ENCODE measurements at places on chromosomes 11 and 22. TPM values are rescaled to one million over a fixed set of nuclear protein-coding genes. Genes with fewer than 3 reads are reported as not detected.

- no peaks in the 10 kb centered on the region for H3K27me3 ChIP-seq
- H3K4me3 ChIP-seq = no peak overlapping the region
- DNase-seq = peak; percentile 70
These were observed 46.1 kb downstream of the RRAS2 start for GRCh38 chr11:14312736-14313438.

Gene TIGD3
- total RNA-seq = 0.29 TPM

DNA sequence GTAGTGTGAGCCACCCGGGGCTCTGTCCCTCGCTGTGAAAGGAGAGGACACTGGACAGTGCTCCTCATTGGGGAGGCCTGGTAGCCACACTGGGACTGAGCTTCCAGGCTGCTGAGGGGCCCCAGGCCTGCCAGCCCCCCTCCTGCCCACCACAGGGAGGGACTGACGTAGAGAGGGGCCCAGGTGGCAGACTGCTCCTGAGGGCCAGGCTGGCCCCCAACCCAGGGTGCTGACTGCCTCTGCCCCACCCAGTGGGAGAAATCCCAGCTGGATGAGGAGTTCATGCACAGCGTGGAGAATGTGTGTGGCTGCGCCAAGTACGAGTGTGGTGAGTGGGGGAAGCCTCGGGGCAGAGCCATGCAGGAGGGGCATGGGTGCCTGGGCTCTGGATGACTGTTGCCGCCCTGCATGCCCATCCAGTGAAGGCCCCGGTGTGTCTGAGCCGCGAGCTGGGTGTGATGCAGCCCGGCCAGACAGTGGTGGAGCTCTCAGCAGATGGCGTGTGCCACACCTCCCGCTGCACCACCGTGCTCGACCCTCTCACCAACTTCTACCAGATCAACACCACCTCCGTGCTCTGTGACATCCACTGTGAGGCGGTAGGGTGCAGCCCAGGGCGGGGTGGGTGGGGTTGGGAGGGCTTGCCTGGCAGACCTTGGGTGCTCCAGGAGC is 78.7 kb upstream of the MYOD1 start:
- H3K27ac ChIP-seq = no peak overlapping the region
- no peaks in the 10 kb centered on the region for H3K27me3 ChIP-seq
- H3K4me3 ChIP-seq = no peak overlapping the region
- DNase-seq = no peak
- no peaks in the 10 kb centered on the region for H3K36me3 ChIP-seq

DNA sequence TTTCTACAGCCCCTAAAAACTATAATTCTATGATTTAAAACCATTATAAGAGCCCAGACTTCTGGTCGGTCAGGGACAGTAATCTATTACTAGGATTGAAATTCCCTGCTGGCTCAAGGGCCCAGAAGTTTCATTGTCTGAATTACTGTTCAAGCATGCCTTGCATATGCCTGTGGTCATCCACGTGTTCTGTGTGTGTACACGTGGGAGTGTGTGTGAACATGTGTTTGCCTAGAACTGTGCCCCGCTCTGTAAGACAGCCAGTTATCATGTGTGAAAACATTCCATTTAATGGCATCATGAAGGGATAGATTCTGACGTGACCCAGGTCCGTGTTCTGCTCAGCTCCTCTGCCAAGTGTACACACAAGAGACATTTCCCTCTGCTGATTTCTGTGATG is 189.3 kb upstream of the NECTIN1 start:
- DNase-seq = no peak
- peaks cover 23% of the 10 kb centered on the region for H3K27me3 ChIP-seq
- no peaks in the 10 kb centered on the region for H3K36me3 ChIP-seq

GRCh38 chr11:105823495-105824033 is 198.5 kb downstream of the MSANTD4 start:
- H3K4me3 ChIP-seq = no peak overlapping the region
- H3K27me3 ChIP-seq = no peaks in the 10 kb centered on the region
- no peaks in the 10 kb centered on the region for H3K4me1 ChIP-seq
- H3K36me3 ChIP-seq = no peaks in the 10 kb centered on the region

DNA sequence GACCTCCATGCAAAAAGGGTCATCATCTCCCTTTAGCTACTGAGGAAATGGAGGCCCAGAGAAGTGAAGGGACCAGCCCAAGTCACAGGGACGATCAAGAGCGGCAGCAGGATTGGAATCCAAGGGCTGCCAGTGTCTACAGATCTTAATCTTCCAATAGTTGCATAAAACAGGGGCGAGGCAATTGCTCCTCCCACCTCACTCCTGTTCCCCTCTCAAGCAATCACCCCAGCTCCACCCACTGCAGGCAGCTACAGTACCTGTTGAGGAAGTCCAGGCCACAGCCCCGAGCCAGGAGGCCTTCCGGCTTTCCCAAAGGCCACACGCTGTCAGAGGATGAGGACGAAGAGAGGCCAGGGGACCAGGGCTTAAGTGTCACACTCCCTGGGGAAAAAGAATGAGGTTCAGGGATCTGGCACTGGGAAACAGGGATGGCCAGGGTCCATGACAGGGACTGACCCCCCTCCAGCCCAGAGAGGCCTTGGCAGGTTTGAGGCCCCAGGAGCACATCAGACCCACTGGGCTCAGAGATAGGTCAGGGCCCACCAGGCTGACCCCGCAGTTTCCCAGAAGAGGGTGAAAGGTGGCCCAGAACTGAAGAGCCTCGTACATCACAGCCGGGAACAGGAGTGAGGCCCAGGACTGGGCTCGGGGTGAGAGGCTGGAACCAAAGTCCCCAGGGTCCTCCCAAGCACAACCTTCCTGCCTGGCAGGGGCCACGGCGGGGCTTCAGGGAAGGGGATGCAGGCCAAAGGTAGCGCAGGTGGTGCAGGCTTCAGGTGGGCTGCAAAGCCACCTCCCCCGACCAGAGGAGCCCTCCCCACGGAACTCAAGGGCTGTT is 16.4 kb upstream of the MFNG start:
- H3K4me1 ChIP-seq = peaks cover 37% of the 10 kb centered on the region
- H3K27ac ChIP-seq = peak overlapping the region; percentile 66
- H3K27me3 ChIP-seq = no peaks in the 10 kb centered on the region
- H3K4me3 ChIP-seq = no peak overlapping the region

Gene PIWIL4
- total RNA-seq = 0.75 TPM

- H3K4me3 ChIP-seq = no peak overlapping the region
- H3K36me3 ChIP-seq = no peaks in the 10 kb centered on the region
- H3K4me1 ChIP-seq = peaks cover 5% of the 10 kb centered on the region
- peak; percentile 49 for DNase-seq
- no peaks in the 10 kb centered on the region for H3K27me3 ChIP-seq
- no peak overlapping the region for H3K27ac ChIP-seq
These were observed 247.3 kb downstream of the MN1 start for GRCh38 chr22:27554106-27554811.

DNA sequence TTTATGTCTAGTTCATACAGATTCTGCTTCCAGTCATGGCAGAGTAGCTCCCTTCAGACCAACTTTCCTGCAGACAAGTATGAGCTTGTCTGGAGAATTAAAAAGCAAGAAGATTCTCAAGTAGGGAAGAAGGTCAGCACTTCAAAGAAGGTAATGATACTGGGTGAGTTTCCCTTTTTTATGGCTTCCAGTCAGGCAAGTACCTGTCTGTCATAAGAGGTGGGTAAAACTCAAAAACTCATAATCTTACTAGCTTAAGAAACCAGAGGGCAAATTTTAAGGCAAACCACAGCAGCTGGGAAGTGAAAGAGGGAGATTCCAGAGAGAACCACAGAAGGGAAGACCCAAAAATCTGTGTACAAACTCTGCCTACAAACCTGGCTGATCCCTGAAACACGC is 54.2 kb downstream of the DENND5A start:
- peak overlapping the region; percentile 16 for H3K27ac ChIP-seq
- peaks cover 30% of the 10 kb centered on the region for H3K4me1 ChIP-seq
- no peak overlapping the region for H3K4me3 ChIP-seq
- DNase-seq = peak; percentile 70
- H3K27me3 ChIP-seq = no peaks in the 10 kb centered on the region

Gene CRYBB3
- not detected for total RNA-seq

Gene PRAME
- not detected for total RNA-seq

Gene CASP12
- total RNA-seq = not detected

GRCh38 chr11:17611049-17611448 is 64.0 kb downstream of the OTOG start:
- DNase-seq = no peak
- H3K4me3 ChIP-seq = no peak overlapping the region

DNA sequence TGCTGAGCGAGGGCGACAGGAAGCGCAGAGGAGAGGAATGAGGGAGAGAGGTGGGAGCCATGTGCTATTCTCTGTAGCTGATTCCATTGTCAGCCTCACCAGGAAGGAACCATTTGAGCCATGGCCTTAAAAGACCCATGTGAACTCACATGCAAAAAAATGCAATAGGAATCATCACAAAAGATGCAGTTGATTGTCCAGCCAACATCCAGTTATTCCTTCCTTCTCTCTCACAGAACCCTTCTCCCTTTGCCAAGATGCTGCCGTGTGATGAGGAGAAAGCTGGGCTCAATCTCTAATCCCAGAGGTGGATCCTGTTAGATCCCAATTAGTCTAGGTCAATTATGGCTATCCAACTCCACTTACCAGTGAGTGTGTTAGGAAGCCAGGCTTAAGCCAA is 58.2 kb upstream of the RRAS2 start:
- no peak for DNase-seq
- H3K36me3 ChIP-seq = no peaks in the 10 kb centered on the region
- peaks cover 35% of the 10 kb centered on the region for H3K4me1 ChIP-seq
- H3K27me3 ChIP-seq = no peaks in the 10 kb centered on the region
- no peak overlapping the region for H3K27ac ChIP-seq

DNA sequence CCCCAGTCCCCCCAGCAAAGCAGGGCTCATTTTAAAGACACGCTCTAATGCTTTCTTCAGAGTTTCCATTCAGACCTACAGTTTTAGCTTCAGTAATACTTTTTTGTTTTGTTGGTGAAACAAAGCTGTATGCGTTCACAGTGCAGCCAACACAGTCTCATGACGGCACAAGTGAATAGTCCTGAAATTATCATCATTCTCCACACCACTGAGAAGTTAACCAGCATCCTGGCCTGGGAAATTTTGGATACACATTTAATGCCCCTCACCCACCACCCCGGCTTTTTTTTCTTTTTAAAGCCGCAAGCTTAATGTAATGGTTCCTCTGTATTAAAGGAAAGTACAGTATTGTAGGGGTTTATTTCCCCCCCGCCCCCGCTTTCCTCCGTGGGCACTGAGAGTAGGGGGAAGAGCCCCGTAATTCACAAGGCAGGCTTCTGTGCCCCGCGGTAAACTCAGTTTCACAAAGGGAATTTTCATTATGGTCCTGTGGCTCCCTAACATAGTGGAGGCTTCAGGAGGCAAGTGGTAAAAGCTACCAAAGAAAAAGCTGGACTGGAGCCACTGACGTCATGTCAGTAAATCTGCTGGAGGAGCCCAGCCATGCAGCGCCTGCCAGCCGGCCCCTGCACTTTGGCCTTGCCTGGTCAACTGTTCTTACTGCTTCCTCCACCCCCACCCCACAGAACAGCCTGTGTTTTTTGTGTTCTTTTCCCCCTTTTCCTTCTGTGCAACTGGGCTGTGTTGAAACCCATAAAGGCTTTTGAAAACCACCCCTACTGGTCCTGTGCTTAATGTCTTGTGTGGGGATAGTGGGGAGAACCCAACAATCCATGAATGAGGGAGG is 18.2 kb downstream of the TEAD1 start:
- H3K27ac ChIP-seq = peak overlapping the region; percentile 97
- H3K36me3 ChIP-seq = no peaks in the 10 kb centered on the region
- no peaks in the 10 kb centered on the region for H3K27me3 ChIP-seq
- peaks cover 77% of the 10 kb centered on the region for H3K4me1 ChIP-seq
- DNase-seq = peak; percentile 94

- H3K27ac ChIP-seq = no peak overlapping the region
- peaks cover 43% of the 10 kb centered on the region for H3K36me3 ChIP-seq
- H3K4me3 ChIP-seq = no peak overlapping the region
- no peaks in the 10 kb centered on the region for H3K27me3 ChIP-seq
- H3K4me1 ChIP-seq = peaks cover 36% of the 10 kb centered on the region
These were observed 20.6 kb upstream of the RAPSN start for GRCh38 chr11:47469361-47470179.

DNA sequence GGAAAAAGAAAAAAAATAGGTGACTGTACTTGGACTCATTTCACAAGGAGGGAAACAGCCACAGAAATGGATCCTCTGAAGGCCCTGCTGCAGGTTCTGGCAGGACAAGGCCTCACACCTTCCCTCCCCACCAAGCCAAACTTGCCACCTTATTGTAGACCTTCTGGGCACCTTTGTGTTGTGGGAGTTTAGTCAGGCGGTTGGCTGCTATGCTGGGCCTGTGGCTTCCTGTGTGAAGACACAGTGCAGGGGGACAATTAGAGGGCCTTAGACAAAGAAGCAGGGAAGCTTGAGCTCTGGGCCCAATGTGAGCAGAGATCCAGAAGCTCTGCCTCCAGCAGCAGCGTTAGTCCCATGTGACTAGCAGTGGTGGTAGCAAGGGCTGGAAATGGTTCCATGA is 4.2 kb downstream of the RAB1B start:
- no peak for DNase-seq
- no peaks in the 10 kb centered on the region for H3K27me3 ChIP-seq
- H3K4me3 ChIP-seq = no peak overlapping the region
- H3K27ac ChIP-seq = no peak overlapping the region
- H3K36me3 ChIP-seq = peaks cover 36% of the 10 kb centered on the region
- peaks cover 16% of the 10 kb centered on the region for H3K4me1 ChIP-seq

DNA sequence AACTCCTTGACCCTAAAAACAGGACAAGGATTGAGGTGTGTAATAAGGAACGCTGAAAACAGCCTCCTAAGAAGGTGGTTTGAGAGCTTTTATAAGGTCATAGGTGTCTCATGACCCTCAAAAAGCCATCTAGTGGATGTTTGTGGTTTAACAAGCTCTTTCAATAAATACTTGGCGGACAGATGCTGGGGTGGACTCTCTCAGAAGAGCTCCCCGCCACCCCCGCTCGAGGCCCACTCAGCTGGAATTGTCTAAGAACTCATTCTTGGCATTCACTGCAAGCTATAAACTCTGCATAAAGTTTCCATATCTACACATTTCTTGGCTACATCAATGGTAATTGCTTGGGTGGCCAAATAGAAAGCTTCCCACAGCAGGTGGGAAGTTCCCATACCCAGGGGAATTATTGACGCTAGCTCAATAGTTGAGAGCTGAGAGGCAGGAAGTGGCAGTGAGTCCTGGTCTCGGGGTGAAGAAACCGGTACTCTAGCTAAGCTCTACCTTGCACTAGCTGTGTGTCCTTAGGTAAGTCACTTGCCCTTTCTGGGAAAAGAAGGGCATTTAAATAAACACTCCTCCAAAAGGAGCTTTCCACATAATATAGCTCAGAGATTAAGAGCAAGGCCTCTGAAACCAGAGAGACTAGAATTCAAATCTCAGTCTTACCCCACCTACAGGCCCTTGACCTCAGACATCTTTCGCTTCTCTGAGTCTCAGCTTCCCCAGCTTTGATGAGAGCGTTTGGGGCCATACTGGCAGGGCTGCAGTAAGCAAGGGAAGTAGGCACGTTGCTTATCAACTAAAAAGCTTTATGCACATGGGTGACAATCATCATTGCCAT is 6.4 kb downstream of the MS4A15 start:
- no peaks in the 10 kb centered on the region for H3K4me1 ChIP-seq
- no peaks in the 10 kb centered on the region for H3K36me3 ChIP-seq
- H3K27me3 ChIP-seq = peaks cover 2% of the 10 kb centered on the region

- H3K36me3 ChIP-seq = peaks cover 15% of the 10 kb centered on the region
- DNase-seq = no peak
- no peak overlapping the region for H3K27ac ChIP-seq
- H3K4me3 ChIP-seq = no peak overlapping the region
- no peaks in the 10 kb centered on the region for H3K4me1 ChIP-seq
- no peaks in the 10 kb centered on the region for H3K27me3 ChIP-seq
These were observed 10.9 kb downstream of the LTO1 start for GRCh38 chr11:69664103-69664775.

Gene PTGDR2
- total RNA-seq = not detected

All from astrocyte (in vitro differentiated cells and primary cell).